ENCODE measurements at places on chromosomes 7 and 10. TPM values are rescaled to one million over a fixed set of nuclear protein-coding genes. Genes with fewer than 3 reads are reported as not detected.

Gene UCMA
- 0.23 TPM for polyA plus RNA-seq

Gene ADGRA1
- polyA plus RNA-seq, result 0.02 TPM

Gene PDK4
- polyA plus RNA-seq, result 153 TPM

Gene TWIST1
- polyA plus RNA-seq, result 1.5 TPM

DNA sequence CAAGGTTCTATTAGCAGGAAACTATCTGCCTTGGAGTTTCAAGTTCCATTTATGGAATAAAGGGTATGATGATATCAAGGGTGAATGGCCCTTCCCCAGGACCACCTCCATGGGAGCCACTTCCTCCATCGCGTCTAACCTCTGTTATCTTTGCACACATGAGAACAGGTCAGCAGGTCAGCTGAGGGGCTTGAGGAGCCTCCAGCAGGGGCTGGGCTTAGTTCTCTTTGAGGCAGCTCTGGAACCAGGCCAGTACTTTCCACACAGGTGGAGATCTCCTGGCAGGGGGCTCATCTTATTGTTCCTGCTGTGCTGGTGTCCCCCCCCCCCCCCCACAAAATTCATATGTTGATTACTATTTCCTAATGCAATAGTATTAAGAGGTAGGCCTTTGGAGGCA, 472.2 kb upstream of the ZMIZ1 start:
- no peak for DNase-seq

- DNase-seq, result no peak
Observed at GRCh38 chr7:22192801-22193200, 164.2 kb downstream of the RAPGEF5 start.

DNA sequence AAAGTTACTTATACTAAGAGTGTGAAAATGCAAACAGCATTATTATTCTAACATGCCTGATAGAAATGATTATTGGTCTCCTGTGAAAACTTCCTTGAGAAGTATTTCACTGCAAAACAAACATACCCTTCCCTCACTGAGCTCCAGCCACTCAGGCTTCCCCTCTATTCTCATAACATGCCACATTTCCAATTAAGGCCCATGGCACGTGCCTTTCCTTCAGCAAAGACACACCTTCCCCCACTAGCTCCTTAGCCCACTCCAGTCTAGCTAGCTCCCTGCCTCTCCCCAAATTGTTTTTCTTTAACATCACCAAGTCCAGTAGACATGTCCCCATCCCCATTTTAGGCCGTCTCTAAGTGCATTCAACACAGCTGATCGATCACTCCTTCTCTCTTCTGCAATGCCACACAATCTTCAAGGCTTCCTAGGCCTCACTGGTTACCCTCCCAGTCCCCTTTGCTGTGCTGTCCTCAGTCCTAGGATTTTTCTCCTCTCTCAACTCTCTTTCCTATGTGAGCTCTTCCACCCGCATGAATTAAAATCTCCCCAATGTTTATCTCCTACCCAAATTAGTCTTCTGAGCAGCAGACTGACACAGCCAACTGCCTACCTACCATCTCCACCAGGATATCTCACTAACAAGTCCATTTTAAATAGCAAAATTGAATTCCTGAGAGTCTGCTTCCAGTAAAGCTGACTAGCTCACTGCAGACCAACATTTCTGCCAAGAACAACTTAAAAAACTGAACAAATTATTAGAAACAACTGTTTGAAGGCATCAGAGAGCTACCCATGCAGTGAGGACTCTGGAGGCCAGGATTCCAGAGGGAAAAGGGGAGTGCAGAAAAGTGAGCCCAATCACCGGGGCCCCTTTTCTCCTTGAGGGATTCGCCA, 11.9 kb downstream of the CYTH3 start:
- DNase-seq, result no peak

DNA sequence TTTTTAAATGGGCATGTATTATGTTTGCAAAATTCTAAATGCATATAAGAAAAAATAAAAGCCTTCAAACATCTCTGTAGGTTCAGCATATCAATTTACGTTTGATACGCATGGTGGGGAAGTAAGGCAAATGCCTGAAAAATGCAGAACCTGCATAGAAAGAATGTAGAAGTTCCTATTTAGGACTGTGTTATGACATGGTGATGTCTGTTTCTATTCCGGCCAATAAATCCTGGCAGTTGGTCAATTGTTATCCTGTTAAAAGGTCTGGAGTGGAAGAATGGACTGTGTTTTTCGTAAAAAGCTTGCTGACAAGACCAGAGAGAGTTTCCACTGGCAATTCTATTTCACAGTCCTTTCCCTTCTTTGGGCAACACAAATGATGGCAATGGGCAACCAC, 49.6 kb upstream of the CAV2 start:
- DNase-seq, result no peak
